ENCODE measurements at places on chromosomes 2 and 18.

DNA sequence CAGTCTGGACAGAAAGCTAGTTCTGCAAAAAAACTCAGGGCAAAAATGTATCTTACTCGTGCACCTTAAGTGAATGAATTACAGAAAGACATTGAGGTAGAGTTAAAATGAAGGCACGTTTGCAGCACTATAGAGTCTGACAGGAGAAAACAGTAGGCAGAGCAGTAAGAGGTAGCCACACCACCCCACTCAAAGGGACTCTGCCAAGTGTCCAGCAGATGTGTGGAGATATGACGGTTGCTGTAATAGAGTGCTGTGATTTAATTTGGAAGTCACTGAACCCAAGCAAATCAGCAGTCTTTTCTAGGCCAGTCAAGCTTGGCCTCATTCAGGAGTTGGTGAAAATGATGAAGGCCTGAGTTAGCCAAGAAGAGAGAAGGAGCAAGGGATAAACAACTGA is 464.4 kb downstream of the PTPRM start:
- no peak for DNase-seq

- peak; percentile 59 for DNase-seq
Observed at GRCh38 chr2:101533561-101534148, 58.7 kb upstream of the RFX8 start.

- DNase-seq = peak; percentile 45
Observed at GRCh38 chr2:19916385-19916950, 14.7 kb upstream of the TTC32 start.

DNA sequence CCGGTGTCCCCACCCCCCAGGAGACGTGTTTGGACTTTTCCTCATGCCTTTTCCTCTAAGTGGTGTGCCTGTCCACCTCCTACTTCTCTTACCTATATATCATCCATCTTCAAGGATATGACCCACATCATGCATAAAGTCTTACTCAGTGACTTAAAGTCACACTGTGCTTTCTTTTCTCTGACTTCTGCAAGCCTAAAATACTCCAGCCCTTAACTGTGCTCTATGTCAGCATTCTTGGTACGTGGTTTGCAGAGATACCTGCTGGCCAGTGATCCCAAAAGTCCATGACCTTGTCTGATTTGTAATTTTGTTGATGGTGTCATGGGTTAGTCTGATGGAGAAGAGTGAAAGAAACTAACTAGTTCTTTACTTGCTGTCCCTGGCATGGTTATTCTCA is 393.6 kb upstream of the NRP2 start:
- no peak for DNase-seq

DNA sequence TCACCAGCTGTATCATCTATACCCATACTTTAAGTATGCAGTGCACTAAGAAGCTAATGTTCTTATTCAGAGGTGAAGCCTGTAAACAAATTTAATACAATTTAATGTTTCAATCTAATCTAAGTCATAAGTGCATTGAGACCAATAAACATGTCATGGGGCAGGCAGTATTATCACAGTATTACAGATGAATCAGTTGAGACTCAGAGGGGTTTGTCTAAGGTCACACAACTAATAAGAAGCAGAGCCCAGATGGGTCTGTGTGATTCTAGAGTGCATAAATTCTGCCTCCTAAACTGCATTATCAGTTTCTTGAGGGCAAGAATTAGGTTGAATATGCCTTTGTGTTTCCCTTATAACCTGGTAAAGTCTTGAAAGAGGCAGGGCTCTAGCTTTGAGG is 140.9 kb upstream of the RNF152 start:
- no peak for DNase-seq

- no peak for DNase-seq
Observed at GRCh38 chr2:36572719-36573059, 25.3 kb downstream of the FEZ2 start.

- no peak for DNase-seq
Observed at GRCh38 chr2:172339371-172340010, 87.9 kb upstream of the ITGA6 start.

- no peak for DNase-seq
Observed at GRCh38 chr2:180662941-180663471, 317.4 kb upstream of the UBE2E3 start.

GRCh38 chr2:109703077-109703476 is 88.9 kb downstream of the SOWAHC start:
- DNase-seq = no peak

- no peak for DNase-seq
Observed at GRCh38 chr2:101948625-101949155, 43.1 kb upstream of the IL1R2 start.

DNA sequence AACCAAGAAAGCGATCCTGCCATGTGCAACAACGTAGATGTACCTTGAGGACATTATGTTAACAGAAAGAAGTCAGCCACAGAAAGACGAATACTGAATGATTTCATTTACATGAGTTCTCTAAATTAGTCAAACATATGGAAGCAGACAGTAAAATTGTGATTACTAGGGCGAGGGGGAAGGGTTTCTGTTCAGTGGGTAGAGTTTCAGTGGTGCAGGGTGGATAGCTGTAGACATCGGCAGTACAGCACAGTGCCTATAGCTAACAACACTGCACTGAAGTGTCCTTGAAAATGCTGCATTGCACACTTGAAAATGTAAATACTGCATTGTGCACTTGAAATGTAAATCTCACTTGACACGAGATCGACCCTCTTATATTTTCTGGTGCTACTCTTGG is 275.3 kb downstream of the GALR1 start:
- DNase-seq = no peak

DNA sequence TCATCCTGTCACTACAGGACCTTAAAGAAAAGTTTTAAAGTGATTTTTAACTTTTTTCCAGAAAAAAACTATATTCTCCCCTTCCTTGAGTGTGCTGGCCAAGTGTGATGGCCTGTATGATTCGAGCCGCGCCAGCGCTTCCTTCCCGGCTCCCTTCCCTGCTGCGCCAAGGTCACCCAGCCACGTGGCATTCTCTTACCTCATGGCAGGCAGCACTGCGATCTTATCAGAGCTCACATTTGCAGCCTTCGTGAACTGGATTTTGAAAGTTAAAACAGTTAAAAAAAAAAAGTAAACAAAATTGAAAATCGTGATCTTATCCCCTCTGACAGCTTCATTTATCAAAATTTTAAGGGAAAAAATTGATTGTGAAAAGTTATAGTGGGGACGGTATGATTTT is 279.8 kb downstream of the PTGR3 start:
- no peak for DNase-seq

- no peak for DNase-seq
Observed at GRCh38 chr2:174624895-174625430, 27.4 kb upstream of the WIPF1 start.

GRCh38 chr2:65710779-65711295 is 278.4 kb upstream of the SPRED2 start:
- peak; percentile 43 for DNase-seq
